ENCODE measurements at places on chromosomes 3 and 15.

DNA sequence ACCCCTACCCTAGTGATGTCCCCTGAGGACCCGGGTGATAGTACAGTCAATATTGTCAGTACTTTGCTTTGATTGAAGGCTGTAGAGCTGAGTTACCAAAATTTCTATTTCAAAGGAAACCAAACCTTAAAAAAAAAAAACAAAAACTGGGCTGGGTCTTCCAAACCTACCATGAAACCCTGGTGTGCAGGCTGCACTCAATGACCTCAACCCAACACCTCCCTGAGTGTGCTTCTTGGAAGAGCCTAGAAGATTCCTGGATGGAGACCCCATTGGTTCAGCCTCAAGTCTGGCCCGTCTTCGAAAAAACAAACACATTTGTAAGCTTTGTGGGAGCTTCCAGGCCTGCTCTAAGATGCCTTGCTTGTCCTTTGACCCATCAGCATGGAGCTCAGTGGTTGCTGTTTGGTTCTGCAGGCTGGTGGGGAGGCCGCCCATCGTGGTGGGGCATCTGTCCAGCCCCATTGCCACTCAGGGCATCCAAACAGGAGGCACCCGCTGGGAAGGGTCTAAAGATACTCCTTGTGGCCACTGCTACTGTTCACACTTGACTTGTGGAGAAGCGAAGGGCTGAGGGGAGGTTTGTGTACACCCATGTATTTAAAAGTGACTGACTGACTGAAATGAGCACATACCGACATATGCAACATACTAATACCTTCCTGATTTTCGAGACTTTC, 32.2 kb downstream of the CRTAP start:
- DNase-seq: no peak

GRCh38 chr3:63876260-63876659, 12.6 kb downstream of the ATXN7 start:
- no peak for DNase-seq

DNA sequence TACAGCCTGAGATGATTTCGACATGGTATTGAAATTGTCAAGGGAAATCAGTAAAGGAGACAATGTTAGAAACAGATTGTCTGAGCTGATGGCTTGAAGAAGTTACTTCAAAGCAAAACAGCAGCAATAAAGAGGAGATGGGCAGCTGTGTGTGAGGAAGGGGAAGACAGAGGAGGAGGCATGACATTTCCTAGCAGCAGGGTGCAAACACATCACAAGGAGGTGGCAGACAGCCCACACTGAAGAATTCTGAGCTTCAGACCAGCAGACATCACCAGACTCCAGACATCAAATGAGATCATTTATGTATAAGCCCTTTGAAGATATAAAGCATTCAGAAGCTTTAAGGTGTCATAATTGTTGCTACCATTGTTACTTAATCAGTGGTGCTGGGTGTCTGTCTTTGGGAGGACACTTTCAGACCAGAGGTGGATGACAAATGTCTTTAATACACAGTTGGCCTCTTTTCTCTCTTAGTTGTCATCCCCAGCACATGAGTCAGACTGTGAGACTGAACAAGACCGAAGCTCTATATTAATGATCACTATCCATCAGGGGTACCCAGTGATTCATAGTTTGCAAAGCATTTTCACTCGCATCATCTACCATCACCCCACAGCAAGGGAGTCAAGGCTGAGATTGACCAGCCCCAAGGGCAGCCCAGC, 203.9 kb downstream of the MINAR1 start:
- DNase-seq: no peak

DNA sequence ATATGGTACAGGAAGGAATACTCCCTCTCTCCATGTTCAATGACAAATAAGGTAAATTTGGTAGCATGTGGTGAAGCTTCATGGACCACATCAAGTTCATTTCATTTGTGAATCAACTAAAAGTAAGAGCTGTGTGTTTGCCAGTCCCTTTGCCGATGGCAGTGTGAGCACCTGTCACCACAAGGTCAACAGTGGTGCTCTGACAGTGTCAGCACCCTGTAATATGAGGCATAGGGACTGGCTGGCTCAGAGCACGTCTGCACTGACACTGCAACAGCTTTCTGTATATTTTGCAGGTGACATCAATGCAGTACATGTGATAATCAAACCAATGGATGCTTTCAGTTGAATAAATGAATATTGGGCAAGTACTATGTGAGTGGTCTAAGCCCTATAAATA, 852.4 kb downstream of the TUSC7 start:
- no peak for DNase-seq

GRCh38 chr15:33584797-33585196, 274.0 kb downstream of the RYR3 start:
- DNase-seq: no peak

GRCh38 chr3:172253200-172253599, 195.1 kb downstream of the GHSR start:
- no peak for DNase-seq

DNA sequence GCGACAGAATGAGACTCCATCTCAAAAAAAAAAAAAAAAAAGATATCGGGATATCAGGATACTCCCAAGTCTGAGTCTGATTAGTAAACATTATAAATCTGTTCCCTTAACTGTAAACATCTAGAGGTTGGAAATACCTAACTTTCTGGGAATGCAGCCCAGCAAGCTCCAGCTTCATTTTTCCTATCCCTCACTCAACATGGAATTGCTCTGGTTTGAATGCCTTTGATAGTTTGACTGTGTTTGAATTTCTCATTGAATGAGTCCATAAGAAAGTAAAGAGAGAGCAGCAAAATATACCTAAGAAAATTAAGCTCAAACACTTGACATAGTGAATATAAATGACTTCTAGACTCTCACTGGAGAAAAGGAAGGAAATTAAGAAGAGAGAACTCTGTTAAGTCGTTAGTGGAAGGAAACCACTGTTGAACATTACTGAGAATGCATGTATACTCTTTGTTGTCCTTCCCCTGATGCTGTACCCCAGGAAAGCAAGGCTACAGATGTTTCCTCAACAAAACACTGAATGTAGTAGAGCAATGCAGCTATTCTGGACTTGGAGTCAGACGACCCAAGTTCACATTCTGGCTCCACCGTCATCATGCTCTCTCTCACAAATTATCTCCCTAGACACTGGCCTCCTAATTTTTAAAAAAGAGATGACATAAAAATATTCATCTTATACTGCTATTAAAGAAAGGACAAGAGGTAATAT, 62.4 kb downstream of the CD200 start:
- no peak for DNase-seq

- no peak for DNase-seq
Measured at GRCh38 chr15:45186771-45187577, 792 bp downstream of the SHF start.
